Right renal pelvis (tissue), 4 donors: ENCODE measurements at places on chromosomes 6 and 20.

- no peak for DNase-seq
These were observed 163.0 kb downstream of the ARID1B start for GRCh38 chr6:156940221-156940620.

GRCh38 chr6:138724015-138724414 lies 49.6 kb upstream of the CCDC28A start:
- DNase-seq = no peak

GRCh38 chr6:116611056-116611455 lies 5.2 kb upstream of the RSPH4A start:
- DNase-seq = no peak

DNA sequence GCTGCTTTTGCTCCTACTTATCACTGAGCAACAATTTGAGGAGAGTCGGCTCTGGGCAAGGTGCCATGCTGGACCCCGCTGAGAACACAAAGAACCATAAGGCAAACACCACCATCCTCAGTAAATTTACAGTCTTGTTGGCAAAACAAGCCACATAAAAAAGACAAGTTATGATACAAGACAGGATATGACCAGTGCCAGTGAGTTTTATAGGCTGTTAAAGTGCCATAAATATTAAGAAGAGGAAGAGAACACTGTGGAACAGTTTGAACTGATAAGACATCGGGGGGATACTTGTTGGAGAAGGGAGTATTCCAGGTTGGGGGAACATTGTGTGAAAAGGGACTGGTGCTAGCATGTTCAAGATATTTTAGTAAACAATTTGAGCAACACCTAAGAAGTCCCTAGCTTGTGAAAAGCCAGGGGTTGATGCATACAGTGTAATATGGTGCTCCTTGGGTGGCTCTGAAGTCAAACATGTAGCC lies 25.3 kb upstream of the RIPOR2 start:
- no peak for DNase-seq

DNA sequence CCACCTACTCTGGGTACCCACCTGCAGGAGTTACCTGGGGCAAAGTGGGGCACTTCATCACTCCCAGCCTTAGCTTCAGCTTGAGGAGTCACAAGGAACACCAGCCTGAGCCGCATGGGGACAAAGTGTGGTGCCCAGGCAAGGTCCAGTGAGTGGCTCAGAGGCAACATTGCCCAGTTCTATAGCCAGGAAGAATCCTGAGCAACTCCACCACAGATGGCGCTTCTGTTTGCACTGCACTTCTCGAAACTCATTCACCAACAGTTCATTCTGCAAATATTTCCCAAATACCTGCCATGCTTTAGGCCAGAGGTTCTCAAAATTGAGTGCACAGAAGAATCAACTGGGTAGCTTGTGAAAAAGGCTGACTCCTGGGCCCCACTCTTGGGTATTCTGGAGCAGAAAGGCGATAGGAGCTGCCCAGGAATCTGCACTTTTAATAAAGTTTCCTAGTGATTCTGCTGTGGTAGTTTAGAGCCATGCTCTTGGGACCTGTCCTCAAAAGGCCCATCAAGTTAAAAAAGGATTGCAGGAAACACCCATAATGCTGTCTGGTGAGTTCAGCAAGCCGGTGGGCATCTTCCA lies 83.1 kb downstream of the VEGFA start:
- no peak for DNase-seq

DNA sequence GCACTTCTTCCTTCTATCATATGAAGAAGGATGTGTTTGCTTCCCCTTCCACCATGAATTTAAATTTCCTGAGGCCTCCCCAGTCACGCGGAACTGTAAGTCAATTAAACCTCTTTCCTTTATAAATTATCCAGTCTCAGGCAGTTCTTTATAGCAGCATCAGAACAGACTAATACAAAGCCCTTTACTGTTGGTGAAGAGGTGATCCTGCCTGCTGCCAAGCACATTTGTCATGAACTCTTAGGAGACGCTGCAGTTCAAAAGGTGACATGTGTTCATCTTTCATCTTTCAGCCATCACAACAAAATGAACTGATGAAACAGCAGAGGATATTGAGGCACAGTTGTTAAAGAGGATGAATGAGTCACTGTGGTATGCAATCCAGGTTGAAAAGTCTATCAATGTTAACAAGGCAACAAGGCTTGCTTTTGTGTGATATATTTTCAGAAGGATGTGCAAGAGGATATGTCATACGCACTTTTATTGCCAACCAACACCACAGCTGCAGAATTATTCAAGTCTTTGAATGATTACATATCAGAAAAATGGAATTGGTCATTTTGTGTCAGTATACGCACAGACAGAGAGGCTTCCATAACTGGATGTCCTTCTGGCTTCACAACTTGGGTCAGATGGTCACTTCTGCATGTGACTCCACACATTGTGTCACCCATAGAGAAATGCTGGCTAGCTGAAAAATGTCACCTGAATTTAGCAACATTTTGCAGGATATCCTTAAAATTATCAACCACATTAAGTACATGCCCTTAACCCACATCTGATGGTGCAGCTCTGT lies 52.4 kb upstream of the PLN start:
- no peak for DNase-seq

DNA sequence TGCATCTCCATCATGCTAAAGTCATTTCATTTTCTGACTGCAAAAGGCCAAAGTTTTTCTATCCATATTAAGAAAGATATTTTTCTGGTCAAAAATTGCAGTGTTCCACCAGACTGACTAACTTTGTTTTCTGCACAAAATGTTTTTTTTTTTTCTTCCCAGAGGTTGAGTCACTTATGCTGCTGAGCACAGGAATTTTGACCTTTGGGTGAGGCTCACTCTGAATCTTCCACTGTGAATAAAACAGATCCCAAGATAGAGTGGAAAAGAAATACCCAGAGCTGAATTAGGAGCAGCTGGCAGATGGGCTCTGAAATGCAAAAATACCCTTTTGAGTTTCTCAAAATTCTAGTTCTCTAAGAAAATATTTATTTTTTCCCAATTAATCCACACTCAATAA lies 996.8 kb downstream of the KIF16B start:
- no peak for DNase-seq

DNA sequence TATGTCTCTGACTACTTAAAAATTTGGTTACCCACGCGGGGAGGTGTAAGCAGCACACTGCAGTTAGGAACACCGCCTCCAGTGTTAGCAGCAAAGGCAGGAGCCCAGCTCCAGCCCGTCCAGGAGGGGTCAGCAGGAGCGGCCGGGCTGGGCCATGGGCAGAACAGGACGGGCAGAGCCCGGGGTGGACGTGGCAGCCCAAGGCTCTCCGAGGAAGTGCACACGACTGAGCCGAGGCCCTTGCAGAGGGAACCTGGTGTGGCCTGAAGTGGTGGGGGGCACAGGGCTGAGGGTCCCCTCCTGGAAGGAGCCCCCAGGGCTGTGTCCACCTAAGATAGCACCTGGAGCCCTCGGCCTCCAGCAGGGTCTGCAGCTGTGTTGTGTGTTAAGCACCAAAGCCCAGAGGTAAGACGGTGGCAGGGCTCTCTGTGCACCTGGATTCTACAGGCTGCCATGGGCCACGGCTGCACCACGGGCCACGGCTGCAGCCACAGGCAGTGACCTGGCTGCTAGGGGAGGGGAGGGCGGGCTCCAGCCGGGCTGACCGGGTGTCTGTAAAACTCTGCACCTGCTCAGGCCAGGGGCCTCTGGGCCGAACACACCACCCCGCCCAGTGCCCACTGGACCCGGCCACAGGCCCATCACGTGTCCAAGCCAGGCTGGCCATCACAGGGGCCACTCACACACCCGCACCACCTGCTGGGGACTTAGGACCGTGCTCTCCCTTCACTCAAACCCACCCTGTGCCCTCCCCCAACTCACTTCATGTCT lies 6.6 kb downstream of the SLC2A4RG start:
- no peak for DNase-seq

GRCh38 chr20:9999645-10000044 lies 35.1 kb upstream of the ANKEF1 start:
- no peak for DNase-seq

DNA sequence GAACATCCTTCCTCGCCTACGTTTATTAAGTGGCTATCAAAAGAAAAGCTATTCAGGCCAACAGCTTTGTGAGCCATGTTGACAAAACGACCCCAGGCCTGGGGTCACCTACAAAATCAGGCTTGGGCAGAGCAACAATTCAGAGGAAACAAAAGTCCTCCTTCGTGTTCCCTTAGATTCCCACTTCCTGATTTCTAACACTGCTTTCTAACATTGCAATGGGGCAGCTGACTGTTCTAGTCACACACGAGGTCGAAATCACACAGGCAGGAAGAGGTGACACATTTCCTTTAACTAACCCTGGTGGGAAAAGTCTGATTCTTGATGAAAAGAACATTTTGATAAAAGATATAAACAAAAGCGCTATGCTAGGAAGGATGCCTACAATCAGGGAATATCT lies 31.9 kb downstream of the WDR27 start:
- no peak for DNase-seq

GRCh38 chr20:3340443-3340842 lies 67.0 kb downstream of the DNAAF9 start:
- DNase-seq = no peak
